ENCODE measurements at places on chromosomes 6 and 20.

DNA sequence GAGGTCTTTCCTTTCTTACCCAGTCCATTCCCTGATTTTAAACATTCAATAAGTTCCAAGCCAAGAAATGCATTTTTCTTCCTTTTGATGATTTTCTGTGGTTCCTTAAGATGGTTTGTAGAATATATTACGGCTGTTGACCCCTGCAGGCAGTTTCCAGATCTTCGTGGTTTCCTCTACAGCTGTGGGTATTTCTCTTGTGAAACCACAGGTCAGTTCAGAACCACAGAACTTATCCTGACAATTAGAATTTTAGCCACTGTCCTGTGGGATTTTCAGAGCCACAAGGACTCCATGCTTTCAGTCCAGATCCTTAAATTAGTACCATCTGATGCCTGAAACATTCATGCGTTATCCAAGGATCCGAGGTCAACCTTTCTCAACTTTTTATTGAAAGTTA is 29.7 kb upstream of the EXOC2 start:
- no peak for DNase-seq

DNA sequence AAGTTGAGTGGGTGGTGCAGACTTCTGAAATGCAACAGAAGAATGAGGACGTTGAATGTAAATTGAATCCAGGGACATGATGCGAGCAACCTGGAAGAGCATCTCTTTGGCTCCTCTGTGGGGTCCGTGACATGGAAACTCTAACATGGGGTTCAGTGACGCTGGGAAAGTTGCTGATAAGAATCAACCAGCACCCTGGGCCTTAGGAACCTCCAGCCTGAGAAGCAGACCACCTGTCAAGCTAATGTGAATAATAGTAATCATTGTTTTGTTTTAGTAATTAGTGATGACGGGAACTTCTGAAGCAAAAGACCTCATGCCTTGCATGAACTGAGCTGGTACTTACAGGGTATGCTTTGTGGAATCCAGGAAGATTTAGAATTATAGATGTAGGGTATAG is 25.2 kb upstream of the DOK5 start:
- DNase-seq = no peak

DNA sequence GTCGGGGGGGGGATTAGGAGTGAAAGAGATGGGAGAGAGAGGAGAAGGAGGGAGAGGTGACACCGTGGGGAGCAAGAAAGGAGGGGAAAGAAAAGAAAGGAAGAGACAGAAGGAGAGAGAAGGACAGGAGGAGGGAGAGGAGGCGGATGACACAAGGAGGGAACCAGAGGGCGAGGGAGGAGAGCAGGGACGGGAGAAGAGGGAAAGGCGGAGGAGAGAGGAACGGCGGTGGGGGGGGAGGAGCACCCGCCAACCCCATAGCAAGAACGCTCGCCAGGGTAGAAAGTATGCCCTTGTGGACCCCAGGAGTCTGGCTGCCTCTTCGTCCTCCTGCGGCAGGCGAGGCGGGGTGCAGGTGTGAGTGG is 4.5 kb upstream of the INSM1 start:
- peak; percentile 49 for DNase-seq

- peak; percentile 62 for DNase-seq
Measured at GRCh38 chr6:169725125-169726048, 1.1 kb upstream of the PHF10 start.

GRCh38 chr6:42110683-42111082 is 31.7 kb downstream of the C6orf132 start:
- DNase-seq = no peak

- no peak for DNase-seq
Measured at GRCh38 chr6:40558102-40558501, 29.1 kb downstream of the LRFN2 start.

DNA sequence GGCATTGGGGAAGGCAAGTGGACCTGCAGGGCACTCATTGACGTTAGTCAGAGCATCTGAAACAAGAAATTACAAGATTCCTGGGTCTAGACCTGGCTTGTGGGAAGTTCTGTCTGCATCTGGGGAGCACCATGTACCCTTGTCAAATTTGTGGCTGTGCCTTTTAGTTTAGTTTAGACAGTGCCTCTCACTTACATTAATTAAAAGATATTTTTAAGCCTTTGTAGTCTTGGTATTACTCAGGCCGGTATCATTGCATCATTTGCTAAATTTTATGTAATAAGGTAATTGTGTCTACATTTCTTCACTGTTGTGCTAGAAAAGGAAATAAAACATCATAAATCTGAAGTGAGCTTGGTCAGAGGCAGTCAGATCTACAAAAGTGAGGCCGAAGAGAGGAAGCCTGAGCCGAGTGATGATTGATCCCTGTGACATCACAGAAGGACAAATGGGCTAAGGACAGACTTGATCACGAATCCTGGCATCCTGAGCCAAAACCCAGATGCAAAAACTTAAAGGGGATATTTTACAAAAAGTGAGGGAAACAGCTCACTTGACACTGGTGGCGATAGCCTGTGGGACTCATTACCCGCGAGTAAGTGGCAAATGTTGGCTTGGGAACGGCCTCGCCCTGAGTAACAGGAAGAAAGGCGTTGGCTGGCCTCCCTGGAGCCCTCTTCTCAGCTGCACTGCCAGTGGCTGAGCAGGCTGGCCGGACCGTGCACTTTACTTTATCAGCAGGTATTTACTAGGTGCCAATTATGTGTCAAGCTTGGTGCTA is 106.5 kb downstream of the TCP11 start:
- DNase-seq = no peak

- DNase-seq = no peak
Measured at GRCh38 chr6:42046464-42047212, 3.7 kb upstream of the TAF8 start.

DNA sequence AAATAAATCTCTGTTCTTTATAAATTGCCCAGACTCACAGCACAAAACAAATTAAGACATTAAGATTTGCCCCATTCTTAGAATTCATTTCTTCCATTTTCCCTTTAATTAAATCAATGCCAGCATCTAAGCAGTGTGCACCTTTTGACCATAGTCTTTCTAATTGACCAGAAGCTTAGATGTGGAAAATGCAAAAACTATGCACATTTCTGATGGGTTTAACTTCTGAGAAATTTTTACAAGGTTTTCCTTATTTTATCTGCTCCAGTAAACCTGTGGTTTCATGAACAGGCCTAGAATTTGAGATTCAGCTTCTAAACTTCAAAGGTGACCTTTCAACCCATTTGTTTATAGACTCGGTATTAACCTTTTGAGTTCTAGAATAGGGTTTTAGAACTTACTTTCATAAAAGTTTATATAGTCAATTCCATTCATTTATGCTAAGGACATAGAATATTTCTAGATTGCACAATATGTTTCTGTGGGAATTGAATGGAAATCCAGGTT is 437.8 kb upstream of the HSF2 start:
- DNase-seq = no peak

DNA sequence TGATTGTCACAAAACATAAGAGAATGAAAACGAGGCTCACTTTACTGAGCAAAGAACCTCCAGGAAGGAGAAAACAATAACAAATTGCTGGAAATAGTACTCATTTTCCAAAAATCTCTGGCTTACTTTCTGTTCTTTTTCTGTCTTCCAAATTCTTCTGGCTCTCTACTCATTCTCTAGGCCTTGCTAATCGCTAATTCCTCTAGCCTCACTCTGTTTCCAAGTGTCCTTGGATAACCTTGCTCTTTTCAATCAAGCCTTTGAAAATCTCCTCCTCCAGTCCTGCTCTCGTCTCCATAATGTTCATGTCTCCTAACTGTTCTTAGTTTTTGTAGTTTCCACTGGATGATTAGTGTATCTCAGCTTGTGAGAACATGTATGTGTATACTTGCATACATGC is 96.2 kb upstream of the MAP7 start:
- DNase-seq = no peak

DNA sequence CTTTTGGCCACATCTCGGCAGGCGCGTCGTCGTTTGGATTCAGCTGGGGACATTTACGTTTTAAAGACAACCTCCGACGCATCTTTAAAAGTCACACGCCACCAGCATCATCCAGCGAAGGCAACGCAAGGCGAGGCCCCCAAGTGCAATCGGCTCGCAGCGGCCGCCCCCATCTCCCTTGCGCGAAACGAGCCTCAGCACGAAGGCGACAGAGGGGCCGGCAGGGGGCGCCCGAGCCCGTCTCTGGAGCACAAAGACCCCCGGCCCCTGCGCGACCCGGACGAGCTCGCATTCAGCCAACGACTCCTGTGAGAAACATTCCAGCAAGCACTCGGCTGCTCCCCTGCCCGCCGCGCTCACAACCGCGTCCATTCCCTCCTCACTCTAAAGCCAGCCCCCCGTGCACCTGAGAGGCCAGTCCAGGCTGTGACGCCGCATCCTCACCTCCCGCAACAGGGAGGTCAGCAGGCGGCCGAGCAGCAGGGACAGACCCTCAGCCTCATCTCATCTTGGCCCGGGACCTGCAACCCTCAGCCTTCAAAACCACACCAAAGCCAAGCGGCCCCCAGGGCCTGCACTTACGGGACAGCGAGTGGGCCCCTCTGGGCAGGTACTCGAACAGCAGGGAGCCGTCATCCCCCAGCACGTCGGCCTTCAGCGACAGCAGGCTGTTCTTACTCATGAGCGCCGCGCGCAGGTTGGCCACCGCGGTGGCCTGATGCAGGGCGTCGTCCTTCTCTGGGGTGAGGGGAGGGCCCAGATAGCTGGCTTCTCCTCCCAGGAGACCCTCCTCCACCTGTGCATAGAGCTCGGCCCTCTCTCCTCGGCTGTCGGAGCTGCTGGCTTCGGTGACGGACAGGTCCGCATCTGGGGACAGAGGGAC is 35.8 kb downstream of the SLC2A4RG start:
- no peak for DNase-seq

DNA sequence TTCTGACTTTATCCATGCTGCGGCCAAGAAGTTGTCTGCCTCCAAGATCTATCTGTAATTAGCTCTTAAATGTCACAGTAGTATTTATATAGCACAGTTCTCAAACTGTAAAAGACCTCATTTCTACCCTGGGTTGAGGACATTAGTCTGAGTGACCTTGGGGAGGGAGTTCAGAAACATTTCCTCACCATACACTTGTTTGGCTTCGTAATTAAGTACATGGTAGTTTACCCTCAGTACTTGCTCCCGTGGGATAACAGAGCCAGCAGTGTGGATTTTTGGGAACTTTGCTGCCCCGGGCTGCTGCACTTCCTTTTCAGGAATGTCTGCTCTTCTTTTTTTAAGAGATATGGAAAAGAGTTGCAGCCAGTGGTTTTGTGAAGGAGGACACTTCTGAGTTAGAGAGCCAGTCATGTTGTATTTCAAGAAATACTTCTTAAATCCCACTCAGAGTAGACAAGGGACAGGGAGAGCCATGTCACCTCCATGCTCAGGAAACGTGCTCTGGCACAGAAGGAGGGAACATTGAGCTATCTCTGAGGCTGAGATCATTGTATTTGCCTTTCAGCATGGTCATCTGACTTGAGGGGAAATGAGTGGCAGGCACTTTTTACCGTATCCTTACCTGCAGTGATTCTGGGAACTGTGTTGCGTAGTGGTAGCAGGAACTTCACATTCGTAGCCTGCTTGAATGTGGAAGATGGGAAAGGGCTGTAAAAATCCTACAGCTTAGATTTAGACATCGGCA is 33.6 kb downstream of the RPRD1B start:
- DNase-seq = no peak

- DNase-seq = no peak
Measured at GRCh38 chr6:32529697-32530430, at the start of gene HLA-DRB5. Gene HLA-DRB5 (minus strand): TSS chr6:32530287. CDS start chr6:32530224, 63 bp downstream.

GRCh38 chr6:55255113-55255512 is 72.2 kb upstream of the GFRAL start:
- no peak for DNase-seq

- no peak for DNase-seq
Measured at GRCh38 chr6:3614918-3615317, 136.6 kb downstream of the PXDC1 start.

DNA sequence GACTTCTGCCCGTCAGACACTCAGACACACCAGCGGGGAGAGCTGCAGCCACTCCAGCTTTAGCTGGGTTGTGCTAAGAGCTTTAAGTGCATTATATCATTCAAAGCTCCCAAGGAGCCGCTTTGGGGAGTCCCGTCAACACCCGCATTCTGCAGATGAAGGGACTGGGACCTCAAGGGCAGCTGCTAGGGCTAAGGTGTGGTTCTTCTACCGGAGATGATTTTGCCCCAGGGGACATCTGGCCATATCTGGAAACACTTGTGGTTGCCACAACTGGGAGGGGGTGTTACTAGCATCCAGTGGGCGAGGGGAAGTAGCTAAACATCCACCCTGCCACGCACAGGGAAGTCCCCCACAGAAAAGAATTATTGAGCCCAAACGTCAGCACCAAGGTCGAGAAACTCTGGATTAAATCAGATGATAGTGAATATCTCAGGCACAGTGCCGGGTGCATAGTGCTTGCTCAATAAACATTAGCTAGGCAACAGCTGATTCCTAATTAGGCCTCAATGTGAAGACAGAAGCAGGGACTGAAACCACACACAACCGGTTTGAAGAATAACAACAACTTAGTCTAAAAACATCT is 29.6 kb downstream of the PMEPA1 start:
- DNase-seq = no peak

DNA sequence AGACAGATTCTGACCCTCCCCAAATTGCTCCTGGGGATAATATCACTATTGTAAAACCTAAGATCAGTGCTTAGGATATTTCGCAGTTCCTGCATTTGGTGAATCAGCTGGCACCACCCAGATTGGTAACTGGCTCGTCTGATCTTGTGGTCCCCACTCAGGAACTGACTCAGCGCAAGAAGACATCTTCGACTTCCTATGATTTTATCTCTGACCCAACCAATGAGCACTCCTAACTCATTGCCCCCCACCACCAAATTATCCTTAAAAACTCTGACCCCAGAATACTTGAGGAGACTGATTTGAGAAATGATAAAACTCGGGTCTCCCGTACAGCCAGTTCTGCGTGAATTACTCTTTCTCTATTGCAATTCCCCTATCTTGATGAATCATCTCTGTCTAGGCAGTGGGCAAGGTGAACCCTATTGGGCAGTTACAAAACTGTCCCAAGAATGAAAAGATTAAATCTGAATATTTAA is 55.7 kb upstream of the PRND start:
- no peak for DNase-seq

DNA sequence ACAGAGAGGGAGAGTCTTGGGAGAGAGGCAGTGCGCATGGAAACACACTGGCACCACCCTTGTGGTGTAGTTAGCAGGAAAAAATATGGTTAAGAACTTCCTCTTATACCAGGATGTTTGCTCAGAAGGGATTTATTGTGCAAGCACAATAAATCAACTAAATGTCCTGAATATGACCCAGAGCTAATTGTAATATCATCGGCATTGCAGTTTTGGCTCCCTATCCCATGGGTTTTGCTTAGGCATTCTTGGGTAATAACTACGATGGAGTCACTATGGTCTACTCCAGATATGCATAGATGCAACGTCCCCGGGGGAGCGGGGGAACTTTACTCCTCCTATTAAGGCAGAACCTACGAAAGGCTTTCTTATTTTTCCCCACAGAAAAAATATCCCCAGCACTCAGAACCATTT is 751.6 kb downstream of the EYS start:
- DNase-seq = no peak

GRCh38 chr6:96923871-96924493 is 546 bp upstream of the KLHL32 start:
- DNase-seq = no peak

- no peak for DNase-seq
Measured at GRCh38 chr20:6029538-6029937, 24.3 kb downstream of the LRRN4 start.

All from NCI-H774 (cell line).